CD4-positive, alpha-beta T cell treated with Interleukin-15 for 4 hours (primary cell): ENCODE measurements at places on chromosomes 5 and 9.

DNA sequence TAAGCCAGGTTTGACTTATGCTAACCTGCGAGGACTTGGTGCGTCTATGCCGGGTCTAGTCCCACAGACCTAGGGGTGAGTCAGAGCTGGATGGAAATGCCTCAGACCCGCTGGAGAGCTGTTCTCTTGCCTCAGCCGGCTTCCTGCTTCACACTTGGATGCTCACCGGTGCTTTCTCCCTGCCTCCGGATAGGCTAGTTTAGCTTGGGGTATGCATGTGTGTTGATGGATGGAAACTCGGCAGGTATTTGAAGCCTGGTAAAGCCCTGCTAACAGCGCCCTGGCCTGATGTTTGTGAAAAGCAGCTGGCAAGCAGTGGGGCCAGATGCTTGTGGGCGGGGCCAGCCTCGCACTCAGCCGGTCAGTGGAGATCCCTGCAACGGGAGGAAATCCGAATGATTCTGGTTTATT, 29.3 kb downstream of the PRRC2B start:
- DNase-seq, result no peak

GRCh38 chr9:1869843-1870242, 145.3 kb upstream of the SMARCA2 start:
- peak; percentile 22 for DNase-seq

DNA sequence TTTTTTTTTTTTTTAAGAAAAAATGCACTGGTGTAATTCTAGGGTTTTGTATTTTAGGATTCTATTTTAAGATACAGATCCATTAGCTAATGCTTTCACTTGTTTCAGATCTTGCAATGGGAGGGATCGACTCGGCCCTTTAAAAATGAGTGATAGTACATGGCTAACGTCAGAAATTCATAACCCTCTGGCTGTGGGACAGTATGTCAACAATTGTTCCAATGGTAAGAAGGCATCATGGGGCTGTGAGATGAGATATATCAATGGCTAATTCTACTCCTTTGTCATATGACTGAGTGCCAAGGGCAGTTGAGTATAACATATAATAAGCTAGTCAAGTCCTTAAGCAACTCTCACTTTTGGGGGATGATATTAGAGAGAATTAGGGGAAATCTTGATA, 4.4 kb downstream of the SETD9 start:
- no peak for DNase-seq

DNA sequence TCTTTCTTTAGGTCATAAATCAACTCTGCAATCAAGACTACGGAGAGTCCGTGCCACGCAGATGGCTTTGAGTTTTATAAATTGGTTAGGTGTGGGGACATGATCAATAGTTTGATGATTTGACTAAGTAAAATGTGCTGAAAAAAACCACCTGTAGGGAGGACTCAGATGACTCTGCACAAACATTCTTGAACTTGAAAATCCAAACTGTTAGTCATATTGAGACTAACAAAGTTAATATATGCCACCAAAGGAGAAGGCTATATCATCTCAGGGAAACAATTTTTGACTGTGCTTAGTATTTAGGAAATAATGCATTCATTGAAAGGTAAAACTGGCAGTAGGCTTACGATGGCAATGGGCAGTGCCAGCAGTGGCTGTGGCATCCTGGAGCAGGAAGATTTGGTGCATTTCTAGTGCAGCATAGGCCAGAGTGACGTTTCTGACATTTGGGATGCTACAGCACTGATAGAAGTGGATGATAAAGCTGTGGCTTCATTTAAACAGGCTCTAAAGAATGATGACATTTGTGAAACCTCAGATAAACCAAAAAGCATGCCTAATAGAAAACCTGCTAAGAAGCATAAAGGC, 291.1 kb downstream of the MLLT3 start:
- DNase-seq, result no peak

DNA sequence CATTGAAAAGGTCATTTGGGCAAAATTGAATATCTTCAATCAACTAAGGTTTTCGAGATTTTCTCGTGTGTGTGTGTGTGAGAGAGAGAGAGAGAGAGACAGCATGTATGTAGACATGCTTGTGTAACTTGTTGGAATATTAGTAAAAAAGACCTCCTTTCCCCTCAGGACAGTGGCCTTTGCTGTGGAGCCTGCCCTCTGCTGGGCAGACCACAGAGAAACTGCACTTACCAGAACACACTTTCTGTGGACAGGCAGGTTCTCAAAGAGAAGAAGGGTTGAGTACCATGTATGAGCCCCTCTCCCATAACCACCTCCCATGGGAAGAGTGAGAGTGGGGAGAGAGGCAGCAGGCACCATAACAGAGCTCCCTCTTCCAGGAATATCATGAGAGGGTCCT, 45.6 kb downstream of the CFAP90 start:
- no peak for DNase-seq

- no peak for DNase-seq
Observed at GRCh38 chr9:9924376-9924775, 688.4 kb downstream of the PTPRD start.

DNA sequence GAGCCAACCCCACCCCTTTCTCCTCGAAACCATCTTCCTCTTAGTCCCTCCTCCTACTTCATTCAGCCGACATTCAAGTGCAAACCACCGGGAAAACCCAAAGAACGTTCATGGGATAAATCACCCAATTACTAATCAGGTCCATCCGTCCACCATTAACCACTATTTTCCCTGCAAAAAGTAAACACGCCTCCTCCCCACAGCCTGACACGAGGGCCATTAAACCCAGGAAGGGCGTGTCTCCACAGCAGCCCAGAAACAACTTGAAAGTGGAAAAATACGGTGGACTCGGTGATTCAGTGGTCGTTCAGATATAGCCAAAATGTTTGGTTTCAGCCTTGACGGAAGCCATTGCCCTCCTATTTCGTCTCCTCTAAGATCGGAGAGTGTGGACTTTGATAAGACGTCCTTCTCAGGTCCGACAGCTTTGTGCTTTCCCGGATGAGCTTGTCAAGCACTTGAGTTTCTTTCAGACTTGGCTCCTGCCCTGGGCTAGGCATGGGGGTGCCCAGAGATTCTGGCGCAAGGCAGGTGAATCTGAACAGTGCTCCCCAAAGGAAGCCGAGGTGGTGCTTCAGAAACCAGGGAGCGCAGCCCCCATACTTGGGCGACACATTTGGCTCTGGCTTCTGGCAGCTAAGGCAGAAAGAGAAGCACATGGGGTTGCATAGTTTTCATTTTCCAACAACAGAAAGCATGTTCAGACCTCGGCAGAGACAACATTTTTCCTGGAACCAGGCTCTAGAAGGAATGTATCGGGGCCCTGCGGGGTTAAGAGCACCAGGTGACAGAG, 56.6 kb downstream of the SMIM23 start:
- no peak for DNase-seq

DNA sequence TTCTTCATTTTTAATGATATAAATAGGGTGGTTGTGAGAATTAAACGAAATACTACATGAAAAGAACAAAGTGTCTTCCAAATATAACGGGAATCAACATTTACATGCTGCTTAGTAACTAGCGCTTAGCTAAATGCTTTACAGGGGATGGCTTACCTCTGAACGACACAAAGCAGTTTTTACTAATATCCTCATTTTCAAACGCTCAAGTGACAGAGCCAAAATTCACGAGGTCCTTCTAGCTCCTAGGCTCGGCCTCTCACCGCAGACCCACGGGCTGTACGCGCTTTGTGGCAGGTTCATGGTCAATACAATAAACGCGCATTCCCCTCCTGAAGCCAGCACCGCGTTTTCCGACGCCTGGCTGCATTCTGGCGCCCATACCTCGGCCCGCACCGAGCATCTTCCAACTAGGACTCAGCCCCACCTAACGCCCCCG, 442 bp downstream of the ZNF510 start:
- DNase-seq, result no peak

DNA sequence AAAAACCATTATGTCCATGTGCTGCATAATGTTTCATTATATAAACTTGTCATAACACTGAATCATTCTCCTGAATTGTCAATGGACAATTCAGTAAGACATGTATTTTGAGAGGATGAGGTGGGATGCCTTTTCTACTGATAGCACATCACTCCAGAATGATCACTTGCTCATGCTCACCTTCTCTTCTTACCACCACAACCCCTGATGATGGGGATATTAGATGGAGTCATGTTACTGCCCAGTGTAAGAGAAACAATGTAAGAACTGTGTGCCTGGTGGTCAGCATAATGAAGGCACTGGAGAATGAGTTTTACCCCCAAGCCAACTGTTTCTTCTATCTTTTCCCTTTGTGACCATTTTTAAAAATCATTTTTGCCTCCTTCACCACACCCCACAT, 198.8 kb downstream of the ADAMTSL1 start:
- no peak for DNase-seq
